Fibroblast of skin of scalp (primary cell): ENCODE measurements at places on chromosomes 7 and 10.

GRCh38 chr7:45712872-45713668 lies 138.9 kb downstream of the ADCY1 start:
- no peak for DNase-seq

GRCh38 chr10:23191764-23192711 lies at the start of gene PTF1A:
PTF1A (plus strand) TSS chr10:23192312; CDS start chr10:23192531, 219 bp downstream.
- no peak for DNase-seq

GRCh38 chr10:49151025-49151445 lies 17.2 kb upstream of the FAM170B start:
- DNase-seq: no peak

DNA sequence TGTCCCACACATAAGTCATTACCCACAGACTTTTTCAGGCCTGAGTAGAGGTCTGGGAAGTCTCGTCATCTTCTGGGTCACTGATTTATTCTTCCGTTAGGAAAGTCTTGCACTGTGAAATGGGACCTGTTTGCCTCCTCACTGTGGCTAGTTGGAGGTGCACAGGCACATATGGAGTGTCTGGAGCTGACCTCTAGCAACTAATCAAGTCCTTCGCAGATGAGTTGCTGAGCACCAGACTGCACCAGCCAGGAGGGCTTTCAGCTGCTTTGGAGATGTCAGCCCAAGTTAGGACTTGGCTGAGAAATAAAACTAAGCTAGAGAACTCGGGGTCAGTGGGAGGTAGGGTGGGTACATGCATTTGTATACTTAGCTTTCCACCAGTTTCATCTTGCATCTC lies 578.0 kb downstream of the GRID1 start:
- no peak for DNase-seq

- DNase-seq: no peak
Observed at GRCh38 chr7:125154930-125155329, 225.3 kb upstream of the POT1 start.

GRCh38 chr7:480531-481218 lies 39.0 kb downstream of the PDGFA start:
- no peak for DNase-seq

DNA sequence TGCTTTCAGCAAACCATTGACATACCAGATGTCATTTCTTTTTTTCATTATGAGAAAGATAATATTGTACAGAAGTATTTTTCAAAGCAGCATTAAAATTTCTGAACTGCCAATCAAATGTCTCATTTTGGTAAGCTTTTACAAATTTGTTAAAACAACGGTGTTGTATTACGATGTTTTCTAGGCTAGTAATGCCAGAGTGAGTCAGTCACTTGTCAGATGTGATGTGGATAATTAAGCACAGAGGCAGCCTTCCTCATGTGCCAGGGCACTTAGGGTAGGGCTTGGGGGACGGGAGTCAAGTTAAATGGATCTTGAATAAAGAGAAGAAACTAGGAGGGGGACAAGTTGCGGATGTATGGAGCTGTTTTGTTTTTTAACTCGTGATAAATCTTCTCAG lies 10.1 kb downstream of the PSTK start:
- DNase-seq: peak; percentile 1

DNA sequence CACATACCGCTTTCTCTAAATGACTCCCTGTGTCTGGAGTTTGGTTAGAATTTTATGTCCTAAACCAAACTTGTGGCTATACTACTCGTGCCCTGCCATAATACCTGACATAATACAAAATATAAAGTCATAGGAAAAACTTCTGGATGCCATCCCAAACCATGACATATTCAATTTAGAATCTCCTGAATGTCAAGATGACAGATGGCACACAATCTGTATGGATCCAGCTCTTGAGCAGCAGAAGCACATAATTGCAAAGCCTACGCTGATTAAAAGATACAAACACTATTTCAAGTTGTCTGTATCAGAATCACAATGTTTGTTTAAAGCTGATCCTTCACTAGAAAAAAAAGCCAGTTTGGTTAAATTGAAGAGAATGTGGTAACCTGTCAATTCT lies 22.4 kb upstream of the CDC14C start:
- no peak for DNase-seq

DNA sequence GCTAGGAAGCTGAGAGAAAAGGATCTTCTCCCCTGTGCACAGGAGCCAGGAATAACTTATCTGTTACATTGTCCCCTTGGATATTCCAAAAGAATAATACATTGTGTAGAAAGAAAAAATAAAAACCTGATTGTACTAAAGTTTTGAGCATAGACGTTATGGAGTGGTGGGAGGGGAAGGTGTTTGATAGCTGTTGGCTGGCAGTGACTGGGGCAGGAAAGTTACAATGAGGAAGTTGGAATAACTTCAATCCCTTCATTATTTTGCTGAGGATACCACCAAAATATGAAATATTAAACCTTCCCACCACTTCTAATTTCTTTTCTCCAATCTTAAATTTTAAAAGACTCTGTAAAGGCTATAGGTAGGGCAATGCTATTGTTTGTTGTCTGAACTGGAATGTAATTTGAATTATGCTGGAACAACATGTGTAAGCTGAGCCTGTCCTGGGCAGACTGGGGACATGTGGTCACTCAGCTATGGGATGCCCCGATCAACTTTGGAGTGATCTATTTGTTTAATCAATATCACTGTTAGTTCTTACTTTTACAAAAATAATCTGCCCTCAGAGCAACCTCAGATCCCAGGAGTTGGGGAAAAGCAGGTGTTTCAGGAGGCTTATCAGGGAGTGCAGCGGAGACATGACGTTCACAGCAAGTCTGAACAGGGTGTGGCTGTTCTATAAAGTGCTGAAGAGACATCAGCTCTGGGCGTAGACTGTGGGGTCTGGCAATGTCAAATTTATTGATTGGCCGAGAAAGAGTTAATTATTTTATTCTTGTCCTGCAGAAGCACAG lies 20.8 kb downstream of the CYP3A43 start:
- no peak for DNase-seq

GRCh38 chr10:132418527-132419416 lies 21.8 kb downstream of the PWWP2B start:
- no peak for DNase-seq

DNA sequence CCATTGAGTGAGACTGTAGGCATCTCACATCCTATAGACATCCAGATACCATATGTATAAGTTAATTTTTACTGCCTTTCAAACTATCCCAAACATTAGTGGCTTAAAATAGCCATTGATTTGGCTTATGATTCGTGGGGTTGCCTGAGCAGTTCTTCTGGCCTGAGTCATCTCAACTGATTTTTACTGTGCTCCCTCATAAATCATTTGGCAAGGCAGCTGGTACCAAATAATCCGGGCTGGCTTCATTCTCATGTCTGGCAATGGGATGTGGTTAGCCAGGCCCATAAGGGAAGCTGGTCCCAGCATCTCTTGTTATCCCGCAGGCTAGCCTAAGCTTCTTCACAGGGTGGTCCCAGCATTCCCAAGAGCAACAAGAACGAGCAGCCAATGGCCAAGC lies 6.7 kb upstream of the LRGUK start:
- DNase-seq: peak; percentile 5

DNA sequence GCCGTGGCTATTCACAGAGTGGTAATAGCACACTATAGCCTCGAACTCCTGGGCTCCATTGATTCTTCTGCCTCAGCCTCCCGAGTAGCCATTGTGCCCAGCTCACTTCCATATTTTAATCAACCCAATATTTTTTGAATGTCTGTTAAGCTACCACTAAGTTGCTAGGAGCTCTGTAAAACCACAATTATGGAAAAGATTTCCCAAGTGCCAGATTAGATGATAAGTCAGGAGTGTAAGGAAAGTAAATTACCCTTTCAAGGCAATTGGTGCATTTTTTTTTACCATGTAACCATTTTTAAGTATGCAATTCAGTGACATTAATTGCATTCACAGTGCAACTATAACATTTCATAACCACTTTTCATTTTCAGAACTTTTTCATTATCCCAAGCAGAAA lies 87.5 kb upstream of the GATAD1 start:
- peak; percentile 48 for DNase-seq

DNA sequence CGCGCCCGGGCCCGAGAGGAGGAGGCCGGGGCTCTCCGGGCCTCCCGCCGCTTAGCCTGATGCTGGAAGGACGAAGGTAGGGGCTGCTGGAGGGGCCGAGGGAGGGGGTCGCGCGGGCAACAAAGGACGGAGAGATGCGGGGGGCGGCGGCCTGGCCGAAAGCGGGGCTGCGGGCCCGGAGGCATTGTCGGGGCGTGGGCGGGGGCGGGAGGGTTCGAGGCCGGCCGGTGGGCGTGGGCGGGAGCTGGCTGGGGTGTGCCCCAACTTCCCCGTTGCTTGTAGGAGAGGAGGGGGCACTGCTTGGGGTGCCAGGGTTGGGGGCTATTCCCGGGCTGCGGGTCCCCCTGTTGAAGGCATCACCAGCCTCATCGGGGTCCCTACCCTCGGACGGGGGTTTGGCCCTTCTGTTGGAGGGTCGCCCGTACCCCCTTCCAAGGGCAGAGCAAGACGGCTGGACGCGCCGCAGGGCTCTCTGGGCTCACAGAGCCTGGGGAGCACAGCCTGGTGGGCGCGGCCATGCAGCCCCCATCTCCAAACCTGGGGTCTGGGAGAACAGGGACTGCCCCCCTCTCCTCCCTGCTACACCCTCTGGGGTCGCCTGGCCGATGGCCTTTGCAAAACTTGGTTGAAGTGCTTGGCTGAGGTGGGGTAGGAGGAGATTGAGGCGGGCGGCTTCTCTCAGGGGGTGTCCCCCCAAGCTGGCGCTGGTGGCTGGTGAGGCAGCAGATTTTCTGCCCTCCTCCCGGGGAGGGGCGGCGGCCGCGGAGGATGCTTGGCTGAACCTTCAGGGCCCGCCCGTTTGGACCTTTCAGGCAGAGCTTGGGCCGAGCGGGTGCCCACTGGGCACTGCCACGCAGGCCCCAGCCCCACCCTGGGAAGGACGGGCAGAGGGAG lies 699 bp downstream of the CLIP2 start:
- DNase-seq: peak; percentile 34
